ENCODE measurements at places on chromosomes 11 and 22.
A peak's percentile ranks its signal among the peaks of the same experiment; 100 is the strongest.

GRCh38 chr11:81942646-81943045, 791.0 kb downstream of the FAM181B start:
- no peak for DNase-seq

DNA sequence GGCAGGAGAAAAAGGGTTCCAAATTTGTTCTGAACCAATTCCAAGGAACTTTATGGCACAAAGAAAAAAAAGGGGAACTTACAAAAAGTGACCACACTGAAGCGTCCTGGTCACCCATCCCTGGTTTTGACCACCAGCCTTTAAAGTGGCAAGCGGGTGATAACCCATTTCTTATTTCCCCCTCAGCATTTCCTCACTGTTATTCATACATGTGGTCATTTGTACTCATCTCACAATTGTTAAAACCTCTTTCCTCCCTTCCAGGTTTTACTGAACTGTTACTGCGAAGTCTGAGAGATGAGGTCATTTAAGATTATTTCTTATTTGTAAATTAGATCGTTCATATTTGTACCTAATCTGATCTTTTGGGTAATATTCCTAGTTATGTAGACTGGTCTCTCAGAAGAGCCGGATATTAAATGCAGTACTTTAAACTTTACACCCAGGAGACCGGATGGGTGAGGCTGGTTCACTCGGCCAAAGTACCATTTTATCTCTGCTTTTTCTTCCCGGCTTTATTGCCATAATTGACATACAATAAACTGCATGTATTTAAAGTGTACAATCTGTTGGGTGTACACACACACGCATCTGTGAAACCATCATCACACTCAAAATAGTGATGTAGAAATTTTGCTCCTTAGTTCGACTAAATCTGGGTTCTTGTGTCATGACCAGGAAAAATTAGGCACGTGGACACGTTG, 47.0 kb downstream of the CDPF1 start:
- no peak for DNase-seq

DNA sequence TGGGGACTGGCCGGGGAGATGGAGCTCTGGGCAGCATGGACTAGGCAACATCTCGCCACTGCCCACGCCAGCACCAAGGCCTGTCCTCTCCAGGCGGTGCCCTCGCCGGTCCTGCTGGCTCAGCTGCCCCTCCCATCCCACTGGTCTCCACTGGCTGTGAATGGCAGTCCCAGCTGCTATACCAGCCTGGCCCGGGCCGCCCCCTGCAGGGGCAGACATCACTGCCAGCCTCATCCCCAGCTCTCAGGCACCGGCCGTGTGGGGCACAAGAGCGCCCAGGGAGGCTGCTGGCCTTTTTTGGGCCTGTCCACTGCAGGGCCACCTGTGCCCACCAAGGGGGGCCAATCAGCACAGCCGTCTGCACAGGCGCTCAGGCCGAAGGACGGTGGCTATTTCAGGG, 30.1 kb upstream of the H19 start:
- no peak for DNase-seq

GRCh38 chr11:100823360-100823759, 136.3 kb downstream of the ARHGAP42 start:
- DNase-seq, result no peak

DNA sequence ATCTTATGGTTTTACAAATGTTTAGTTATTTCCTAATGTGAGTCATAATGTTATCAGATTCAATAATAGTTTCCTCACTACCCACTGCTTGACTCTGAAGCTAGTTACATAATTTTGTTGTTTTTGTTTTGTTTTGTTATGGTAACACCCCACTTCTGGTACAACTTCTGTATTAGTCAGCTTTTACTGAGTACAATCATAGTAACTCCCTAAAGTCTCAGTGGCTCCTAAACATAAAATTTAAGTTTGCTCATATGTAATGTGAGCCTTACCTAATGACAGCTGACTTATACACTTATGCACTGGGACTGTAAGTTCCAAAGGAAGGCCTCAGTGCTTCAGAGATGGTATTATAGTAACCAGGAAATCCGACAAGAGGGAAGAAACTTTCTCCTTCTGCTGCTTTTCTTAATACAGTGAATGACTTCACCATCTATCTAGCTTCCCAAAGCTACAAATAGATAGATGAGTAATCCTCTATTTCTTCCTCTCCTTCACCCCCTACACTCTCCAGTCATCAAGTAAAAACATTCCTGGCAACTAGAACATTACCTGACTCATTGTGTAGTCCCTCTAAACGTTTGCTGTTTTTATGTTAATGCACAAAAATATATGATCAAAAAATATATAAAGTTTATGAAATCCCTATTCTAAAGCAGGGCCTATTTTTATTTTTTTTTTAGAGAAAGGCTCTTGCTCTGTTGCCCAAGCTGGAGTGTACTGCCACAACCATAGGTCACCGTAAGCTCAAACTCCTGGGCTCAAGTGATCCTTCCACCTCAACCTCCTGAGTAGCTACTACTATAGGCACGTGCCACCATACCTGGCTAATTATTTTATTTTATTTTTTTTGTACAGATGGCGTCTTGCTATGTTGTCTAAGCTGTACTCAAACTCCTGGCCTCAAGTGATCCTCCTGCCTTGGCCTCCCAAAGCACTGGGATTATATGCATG, 563.0 kb downstream of the SOX6 start:
- no peak for DNase-seq

- DNase-seq, result no peak
Observed at GRCh38 chr22:19376971-19377370, 54.6 kb downstream of the HIRA start.

GRCh38 chr11:27375370-27375769, 12.4 kb upstream of the CCDC34 start:
- DNase-seq, result no peak

GRCh38 chr11:4032097-4032496, 62.5 kb upstream of the RRM1 start:
- no peak for DNase-seq

GRCh38 chr11:26780376-26781085, 58.7 kb upstream of the SLC5A12 start:
- DNase-seq, result no peak

DNA sequence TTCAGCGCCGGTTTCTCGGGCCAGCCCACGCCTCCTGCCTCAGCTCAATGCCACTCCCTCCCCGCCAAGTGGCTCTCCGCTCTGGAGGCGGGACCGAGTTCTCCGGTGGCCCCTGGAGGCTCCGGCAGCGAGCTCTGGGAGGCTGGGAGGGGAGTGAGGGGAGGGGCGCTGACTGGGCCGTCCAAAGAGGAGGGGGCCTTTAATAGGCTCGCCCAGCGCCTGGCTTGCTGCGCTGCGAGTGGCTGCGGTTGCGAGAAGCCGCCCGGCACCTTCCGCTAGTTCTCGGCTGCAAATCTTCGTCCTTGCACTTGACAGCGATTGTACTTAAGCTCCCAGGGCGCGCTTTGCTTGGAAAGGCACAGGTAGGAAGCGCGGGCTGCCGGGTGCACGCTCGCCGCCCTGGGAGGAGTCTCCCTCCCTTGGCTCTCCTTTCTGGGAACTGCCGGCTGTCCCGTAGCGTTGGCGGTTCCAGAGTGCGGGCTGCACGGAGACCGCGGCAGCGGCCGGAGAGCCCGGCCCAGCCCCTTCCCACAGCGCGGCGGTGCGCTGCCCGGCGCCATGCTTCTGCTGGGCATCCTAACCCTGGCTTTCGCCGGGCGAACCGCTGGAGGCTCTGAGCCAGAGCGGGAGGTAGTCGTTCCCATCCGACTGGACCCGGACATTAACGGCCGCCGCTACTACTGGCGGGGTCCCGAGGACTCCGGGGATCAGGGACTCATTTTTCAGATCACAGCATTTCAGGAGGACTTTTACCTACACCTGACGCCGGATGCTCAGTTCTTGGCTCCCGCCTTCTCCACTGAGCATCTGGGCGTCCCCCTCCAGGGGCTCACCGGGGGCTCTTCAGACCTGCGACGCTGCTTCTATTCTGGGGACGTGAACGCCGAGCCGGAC, at the start of gene ADAMTS15:
TSS of gene ADAMTS15 (plus strand) at position 230 of the 894 bp plus-strand sequence. CDS start at position 559, 329 bp downstream.
- peak; percentile 97 for DNase-seq

- DNase-seq, result no peak
Observed at GRCh38 chr11:80084608-80085007, 643.8 kb upstream of the TENM4 start.

- no peak for DNase-seq
Observed at GRCh38 chr11:72244060-72244360, at the start of gene PHOX2A. PHOX2A (minus strand) TSS chr11:72244176; CDS start chr11:72244004, 172 bp downstream.

- DNase-seq, result no peak
Observed at GRCh38 chr11:48049036-48049435, 68.7 kb downstream of the PTPRJ start.

DNA sequence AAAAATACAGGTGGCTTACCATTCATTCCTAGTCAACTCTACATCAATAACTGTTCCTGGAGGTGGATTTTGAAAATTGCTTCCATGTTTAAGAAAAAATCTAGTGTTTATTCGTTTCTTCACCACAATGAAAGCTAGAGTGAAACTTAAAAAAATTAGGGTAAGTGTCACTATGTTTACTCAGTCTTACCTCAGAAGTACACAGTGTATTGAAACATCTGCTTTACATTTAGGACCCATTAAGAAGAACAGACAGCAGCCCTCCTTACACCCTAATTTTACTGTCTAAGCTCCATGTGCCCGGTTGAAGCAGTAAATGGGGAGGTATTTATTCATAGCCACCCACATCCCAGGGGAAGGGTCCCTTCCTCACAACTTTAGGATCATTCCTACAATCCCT, 51.4 kb downstream of the PIWIL3 start:
- DNase-seq, result no peak

- no peak for DNase-seq
Observed at GRCh38 chr11:36609383-36609782, 11.3 kb upstream of the RAG2 start.

DNA sequence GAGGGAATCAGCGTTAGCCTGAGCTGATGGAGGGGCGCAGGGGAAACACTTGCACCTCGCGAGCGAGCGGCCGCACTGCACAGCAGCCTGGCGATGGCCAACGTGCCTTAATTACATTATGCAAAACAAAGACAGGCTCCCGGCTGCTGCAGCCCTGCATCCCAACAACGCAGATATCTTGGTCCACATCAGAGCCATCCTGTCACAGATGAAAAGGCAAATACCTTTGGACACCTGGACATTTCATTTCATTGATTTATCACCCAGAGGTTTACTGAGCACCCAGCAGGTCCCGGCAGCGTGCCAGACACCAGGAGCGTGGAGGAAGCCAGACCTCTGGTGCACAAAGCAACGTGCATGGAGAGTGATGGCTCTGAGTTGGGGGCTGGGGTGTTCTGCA, 843.0 kb downstream of the TBC1D22A start:
- no peak for DNase-seq

- DNase-seq, result no peak
Observed at GRCh38 chr11:103881584-103881983, 154.9 kb upstream of the DDI1 start.

GRCh38 chr22:31106731-31107177, 614 bp downstream of the SELENOM start:
- DNase-seq, result peak; percentile 72

GRCh38 chr11:11611381-11611780, 10.4 kb downstream of the GALNT18 start:
- DNase-seq, result no peak

- DNase-seq, result no peak
Observed at GRCh38 chr11:34523053-34523452, 9.5 kb upstream of the ELF5 start.

DNA sequence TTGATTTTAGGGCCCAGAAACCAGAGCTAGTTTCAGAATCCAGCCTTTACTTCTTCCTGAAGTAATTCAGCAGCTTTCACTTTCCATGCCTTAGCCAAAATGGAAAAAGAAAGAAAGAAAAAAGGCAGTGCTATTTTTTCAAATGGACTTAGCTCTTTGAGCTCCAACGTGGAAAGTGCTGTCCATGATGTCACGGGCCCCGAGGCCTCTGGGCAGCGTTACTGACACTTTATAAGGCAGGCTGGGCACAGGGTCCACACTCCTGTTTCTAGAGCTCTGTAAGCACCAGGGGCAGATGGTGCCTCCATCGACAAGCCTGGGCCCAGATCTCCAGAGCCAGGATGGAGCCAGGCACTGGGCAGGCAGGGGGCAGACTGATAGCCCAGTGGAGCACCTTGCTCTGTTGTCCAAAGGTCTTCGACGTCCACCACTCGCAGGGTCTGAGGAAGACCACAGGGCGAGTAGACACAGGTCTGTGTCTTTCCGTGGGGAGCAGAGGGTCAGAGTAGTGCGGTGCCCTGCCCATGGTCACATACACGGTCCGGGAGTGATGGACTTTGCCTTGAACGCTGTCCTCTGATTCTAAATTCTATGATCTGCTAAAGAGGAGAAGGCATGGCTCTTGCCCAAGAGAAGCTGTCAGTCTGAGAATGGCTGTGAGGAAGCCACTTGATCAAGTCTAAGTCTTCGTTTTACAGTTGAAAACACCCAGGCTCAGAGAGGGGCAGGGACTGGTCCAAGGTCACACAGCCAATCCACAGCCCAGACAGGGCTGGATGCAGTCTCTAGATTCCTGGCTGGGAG, 22.0 kb upstream of the WNT11 start:
- DNase-seq, result peak; percentile 39

- DNase-seq, result no peak
Observed at GRCh38 chr11:102685338-102685737, 20.2 kb downstream of the MMP27 start.

- no peak for DNase-seq
Observed at GRCh38 chr22:41621911-41622179, 750 bp downstream of the XRCC6 start.

- DNase-seq, result no peak
Observed at GRCh38 chr22:48829908-48830307, 997.8 kb downstream of the BRD1 start.

- DNase-seq, result no peak
Observed at GRCh38 chr11:106996691-106997090, 21.6 kb downstream of the GUCY1A2 start.

GRCh38 chr11:121059605-121060004, 35.7 kb downstream of the TBCEL start:
- no peak for DNase-seq

DNA sequence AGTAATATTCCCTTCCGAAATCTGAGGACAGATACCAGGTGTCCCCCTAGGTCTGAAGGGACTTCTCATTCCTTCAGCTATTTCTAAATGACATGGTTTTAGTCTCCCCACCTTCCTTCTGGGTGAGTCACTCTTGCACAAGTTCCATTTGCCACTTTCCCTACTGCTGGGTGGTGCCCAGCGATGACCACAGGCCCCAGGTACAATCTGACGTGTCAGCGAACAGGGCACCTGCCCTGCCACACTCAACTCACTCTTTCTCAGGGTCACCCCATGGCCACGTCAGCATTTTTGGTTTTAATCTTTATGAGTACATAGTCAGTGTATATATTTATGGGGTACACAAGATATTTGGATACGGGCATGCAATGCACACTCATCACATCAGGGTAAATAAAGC, 17.2 kb downstream of the POU2AF1 start:
- no peak for DNase-seq
